ENCODE measurements at places on chromosomes 11 and 22. TPM values are rescaled to one million over a fixed set of nuclear protein-coding genes. Genes with fewer than 3 reads are reported as not detected.

Gene PGR
- 6.5 TPM for total RNA-seq

Gene TNRC6B
- 30.6 TPM for total RNA-seq

Gene PLEKHB1
- 11.2 TPM for total RNA-seq

Gene CDC42EP2
- total RNA-seq, result 21.7 TPM

Gene HMOX1
- total RNA-seq, result 16.0 TPM

Gene BEST1
- 3.4 TPM for total RNA-seq

Gene CCDC81
- total RNA-seq, result 0.65 TPM

Gene TPBGL
- 0.21 TPM for total RNA-seq

Gene ACAT1
- total RNA-seq, result 132 TPM

Gene PDE2A
- 40.9 TPM for total RNA-seq

Gene NCAPD3
- total RNA-seq, result 11.5 TPM

Gene PAX6
- not detected for total RNA-seq

Gene RCOR2
- total RNA-seq, result 2.3 TPM

Gene GGTLC2
- not detected for total RNA-seq

Gene KRTAP5-1
- not detected for total RNA-seq

Gene ADM
- total RNA-seq, result 21.9 TPM

Gene APOA1
- total RNA-seq, result 0.99 TPM

Gene CD6
- 0.65 TPM for total RNA-seq

Gene TYR
- not detected for total RNA-seq

Gene TRIM48
- not detected for total RNA-seq

Gene ZPR1
- total RNA-seq, result 23.0 TPM

Gene TCN2
- 21.3 TPM for total RNA-seq

Gene MYRF
- 4.0 TPM for total RNA-seq

Gene RTL10
- 6.8 TPM for total RNA-seq

Gene MCAT
- total RNA-seq, result 10.4 TPM

Gene FAM168A
- 31.5 TPM for total RNA-seq

Gene MIOX
- not detected for total RNA-seq

Gene ACR
- not detected for total RNA-seq

Gene CARD10
- 9.2 TPM for total RNA-seq

Gene UBQLNL
- total RNA-seq, result 0.16 TPM

Gene LYVE1
- total RNA-seq, result 250 TPM

Gene SLC22A12
- not detected for total RNA-seq

Gene TTC36
- total RNA-seq, result 1.2 TPM

Gene HTR3A
- total RNA-seq, result 0.18 TPM

Gene OR8G1
- total RNA-seq, result not detected

Gene ARAP1
- 66.9 TPM for total RNA-seq

Gene GAS2L1
- 25.2 TPM for total RNA-seq

Gene MPEG1
- 16.4 TPM for total RNA-seq

Gene TMA7B
- not detected for total RNA-seq

Gene APOBEC3B
- 1.5 TPM for total RNA-seq
